SHP77 treated with DMSO at 0.1 percent for 48 hours (cell line): ENCODE measurements at places on chromosomes 4 and X.

DNA sequence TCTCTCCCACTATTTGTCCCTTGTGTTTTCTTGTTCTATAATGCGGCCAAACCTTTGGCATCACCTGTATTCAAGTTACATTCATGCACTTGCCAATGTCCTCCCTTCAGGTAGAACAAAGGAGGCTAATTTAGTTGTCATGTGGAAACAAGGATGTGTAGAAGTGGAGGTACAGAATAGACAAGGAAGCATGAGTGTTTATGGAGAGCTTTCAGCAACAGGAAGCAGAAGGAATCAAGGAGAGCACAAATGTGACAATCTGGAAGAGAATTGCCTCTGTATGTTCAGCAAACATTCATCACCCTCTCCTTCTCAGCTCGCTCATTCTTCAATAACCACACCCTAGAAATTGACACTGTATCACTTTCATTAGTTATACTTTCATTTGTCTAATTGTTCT is 103.4 kb downstream of the SLC7A11 start:
- DNase-seq = no peak

DNA sequence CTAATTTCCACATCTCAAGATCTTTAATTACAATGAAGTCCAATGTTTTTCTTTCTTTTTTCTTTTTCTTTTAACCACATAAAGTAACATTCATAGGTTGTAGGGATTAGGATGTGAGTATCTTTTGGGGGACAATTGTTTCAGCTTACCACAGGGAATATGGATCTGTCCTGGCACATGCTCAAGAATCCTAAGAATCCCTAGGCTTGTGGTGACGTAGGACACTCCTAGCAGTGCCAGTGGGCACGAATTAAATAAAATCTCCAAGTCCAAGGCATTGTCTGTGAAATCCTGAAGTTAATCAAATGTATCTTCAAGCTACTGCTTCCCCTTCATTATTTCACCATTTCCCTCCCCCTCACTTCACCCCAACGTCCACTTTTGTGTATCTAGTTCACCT is 2.6 kb upstream of the LAS1L start:
- DNase-seq = no peak

- DNase-seq = no peak
Measured at GRCh38 chr4:142202404-142203332, 566.3 kb downstream of the IL15 start.

DNA sequence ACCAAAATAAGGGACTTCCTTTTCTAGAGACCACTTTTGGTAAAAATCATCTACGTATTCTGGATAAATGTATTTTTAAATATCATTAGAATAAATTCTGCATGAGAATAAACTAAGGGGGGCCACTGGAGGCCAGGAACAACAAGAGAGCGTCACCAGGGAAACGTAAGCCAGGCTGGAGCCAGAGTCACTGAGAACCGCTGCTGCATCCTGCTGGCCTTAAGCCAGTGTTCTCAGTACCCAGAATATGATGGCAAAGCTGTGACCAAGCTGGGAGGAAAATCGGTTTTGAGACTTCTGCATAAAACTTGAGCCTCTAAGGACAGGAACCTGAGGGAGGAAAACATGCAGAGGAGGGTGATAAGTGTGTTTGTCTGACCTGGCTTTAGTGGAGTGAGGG is 63.0 kb upstream of the FAM9A start:
- DNase-seq = no peak

GRCh38 chrX:120769576-120770341 is 105.9 kb downstream of the CT47B1 start:
- DNase-seq = peak; percentile 7

GRCh38 chrX:135544338-135544948 is 24.0 kb downstream of the INTS6L start:
- no peak for DNase-seq

GRCh38 chr4:87919941-87920340 is 55.6 kb upstream of the SPP1 start:
- no peak for DNase-seq

DNA sequence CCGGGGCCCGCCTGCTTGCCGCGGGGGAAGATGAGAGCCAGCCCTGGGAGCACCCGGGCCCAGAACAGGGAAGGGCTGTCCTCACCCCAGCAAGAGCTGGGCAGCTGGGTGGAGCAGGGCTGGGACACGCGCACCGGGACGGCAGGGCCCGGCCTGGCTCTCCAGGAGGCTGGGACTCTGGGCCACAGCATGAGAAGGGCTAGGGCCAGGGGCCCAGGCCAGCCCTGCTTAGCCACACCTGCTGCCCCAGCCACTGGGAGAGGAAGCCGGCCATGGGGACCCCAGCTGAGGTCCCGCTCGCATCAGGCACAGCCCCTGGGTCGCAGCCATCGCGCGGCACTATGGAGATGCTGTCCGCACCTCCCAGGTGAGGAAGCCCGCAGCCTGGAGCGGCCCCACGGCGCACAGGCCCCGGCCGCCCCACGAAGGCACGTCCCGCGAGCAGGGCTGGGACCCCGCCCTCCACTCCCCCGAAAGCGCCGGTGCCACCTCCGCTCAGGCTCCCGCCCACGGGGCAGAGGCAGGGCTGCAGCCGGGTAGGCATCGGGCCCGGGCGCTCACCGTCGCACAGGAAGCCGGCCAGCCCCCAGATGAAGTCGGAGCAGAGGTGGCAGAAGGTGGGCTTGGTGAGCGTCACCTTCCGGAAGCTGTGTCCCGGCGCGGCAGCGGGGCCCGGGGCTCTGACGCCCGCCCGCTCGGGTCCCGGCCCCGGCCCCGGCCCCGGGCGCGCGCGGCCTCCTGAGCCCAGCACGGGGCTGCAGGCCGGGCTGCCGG is 531 bp downstream of the DGKQ start:
- DNase-seq = no peak

DNA sequence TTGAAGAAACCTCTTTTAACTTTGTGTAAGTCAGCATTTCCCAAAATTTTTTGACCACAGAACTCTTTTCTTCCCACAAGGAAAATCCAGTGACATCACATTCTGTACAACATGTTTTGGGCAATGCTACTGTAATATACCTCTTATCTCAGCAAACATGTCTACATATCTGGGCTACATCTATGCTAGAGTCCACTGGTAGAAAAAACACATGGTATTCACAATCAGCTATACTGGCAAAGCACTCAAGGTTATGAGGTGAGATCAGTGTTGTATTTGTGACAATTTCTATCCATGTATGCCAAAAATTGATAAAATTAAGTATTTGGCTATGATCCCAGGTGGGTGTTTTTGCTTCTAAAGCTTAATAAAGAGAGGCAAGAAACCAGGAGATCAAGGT is 98.0 kb downstream of the ATP11C start:
- no peak for DNase-seq

- DNase-seq = no peak
Measured at GRCh38 chrX:578531-578930, 52.1 kb upstream of the SHOX start.

- DNase-seq = no peak
Measured at GRCh38 chrX:34299451-34299967, 167.4 kb upstream of the FAM47A start.

DNA sequence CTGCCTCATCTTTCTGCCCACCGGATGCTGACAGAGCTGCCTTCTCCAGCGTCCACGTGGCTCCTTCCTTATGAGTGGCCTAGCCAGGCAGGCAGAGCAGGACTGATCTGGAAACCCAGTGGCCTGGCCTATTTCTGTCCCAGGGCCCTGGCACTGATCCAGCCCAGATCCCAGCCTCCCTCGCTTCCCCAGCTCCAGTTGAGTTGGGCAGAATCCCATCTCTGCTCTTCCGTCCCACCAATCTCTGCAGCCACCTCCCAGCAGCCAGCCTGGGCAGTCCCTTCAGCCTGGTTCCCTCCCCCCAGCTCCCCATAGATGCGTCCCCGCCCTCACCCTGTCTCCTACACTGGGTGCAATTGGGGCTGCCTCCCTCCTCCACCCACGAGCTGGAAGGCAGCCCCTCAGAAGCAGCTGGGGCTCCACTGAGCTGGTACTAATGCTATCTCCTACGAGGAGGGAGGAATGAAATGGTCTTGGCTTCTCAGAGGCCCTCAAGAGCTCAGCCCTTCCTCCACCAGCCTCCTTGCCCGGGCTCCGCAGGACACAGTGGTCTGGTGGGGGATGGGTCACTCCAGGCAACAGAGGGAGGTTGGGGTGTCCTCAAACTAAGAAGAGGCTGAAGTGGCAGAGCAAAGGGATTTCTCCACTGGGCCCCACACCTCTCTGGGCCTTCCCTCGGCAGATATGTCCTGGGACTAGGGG is 94.2 kb downstream of the PJA1 start:
- DNase-seq = no peak

- DNase-seq = no peak
Measured at GRCh38 chr4:162705130-162705803, 461.4 kb downstream of the NAF1 start.

DNA sequence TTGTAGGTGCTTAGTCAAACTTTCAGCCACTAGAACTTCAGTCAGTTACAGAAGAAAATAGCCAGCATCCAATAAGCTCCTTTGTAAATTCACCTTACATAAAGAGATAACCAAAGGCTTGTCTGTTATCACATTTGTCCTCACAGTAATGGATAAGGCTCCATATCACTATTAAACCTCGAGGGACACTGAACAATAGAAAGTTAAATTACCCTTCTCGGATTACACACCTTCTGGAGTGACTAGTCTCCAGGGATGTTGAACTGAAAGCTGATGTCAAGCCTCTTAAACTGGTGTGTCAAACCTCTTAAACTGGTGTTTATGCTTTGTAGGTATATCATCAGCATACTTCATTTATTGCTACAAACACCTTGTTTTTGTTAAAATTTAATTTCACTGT is 639.0 kb downstream of the CENPC start:
- no peak for DNase-seq

DNA sequence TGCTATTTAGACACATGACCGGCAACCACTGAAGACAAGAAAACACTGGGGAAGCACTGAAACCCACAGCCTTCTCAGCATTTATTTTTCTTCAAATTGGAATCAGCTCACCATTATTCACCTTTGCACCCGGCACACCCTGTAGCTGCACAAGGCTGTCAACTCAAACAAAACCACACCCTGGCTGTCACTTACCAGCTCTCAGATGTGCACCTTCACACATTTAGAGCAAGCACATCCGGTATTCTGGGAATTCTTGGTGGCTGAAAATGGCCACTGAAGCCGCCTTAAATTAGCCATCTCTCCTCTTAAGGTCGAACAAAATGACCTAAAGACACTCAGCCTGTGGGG is 5.9 kb downstream of the ZFYVE28 start:
- no peak for DNase-seq

DNA sequence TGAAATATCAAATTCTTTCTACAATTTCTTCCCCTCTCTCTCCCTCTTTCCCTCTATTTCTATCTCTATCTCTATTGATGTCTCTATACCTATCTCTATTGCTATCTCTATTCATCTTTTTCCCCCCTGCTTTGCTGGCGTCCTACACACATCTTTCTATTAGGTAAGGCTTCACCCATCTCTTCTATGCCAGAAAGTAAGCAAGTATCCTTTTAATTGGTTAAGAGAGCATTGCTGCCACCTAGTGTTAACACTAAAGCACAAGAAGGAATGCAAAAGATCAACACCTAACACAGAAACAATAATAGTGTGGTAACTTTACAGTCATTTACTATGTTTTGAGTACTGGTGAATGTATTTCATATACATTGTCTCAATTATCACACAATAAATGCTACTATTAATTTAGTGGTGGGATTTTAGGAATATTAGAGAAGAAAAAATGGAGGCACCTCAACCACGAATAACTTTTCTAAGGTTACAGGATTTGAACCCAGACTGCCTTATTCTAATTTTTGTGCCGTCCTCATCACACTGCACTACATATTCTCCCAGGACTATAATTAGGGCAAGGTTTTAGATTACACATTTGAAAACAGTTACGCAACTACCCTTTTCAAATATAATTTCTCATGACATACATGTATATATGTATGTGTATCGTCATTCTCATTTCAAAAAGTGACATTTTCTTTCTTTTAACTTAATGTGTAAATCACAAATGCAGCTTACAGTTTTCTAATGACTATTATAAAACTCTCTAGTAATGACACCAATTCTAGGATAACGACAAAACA is 3.7 kb upstream of the C4orf36 start:
- DNase-seq = peak; percentile 75
